NK-92 treated with Interleukin-12 subunit alpha and Interleukin-12 subunit beta, amount 100 ng/mL, for 24 hours (cell line): ENCODE measurements at places on chromosomes 1 and 21.

DNA sequence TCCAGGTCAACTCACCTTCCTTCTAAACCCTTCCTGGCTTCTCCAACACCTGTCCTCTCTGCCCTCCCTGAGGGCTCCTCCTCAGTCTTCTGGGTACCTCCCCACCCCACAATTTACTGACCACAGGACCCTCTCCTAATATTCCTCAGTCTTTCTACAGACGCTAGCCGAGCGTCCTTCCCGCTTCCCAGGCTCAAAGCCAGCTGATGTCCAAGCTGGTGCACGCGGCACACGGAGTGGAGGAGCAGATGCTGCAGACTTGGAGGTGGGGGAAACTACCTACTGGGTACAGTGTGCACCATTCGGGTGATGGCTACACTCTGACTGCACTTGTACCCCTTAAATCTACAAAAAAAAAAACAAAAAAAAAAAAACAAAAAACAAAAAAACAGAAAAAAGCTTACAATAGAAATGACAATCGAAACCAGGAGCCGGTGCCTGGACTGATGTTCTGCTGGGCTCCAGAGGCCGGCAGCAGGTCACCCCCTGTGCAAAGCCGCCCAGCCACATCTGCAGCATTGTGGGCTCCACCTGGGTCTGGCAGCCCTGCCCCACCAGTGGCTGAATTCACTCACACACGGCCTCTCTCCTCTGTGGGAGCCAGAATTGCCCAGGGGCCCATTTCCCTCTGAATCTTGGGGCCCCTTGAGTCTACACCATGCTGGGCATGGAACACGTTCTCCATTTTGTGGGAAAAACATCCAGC, 7.0 kb downstream of the TRIM11 start:
- no peak for DNase-seq

DNA sequence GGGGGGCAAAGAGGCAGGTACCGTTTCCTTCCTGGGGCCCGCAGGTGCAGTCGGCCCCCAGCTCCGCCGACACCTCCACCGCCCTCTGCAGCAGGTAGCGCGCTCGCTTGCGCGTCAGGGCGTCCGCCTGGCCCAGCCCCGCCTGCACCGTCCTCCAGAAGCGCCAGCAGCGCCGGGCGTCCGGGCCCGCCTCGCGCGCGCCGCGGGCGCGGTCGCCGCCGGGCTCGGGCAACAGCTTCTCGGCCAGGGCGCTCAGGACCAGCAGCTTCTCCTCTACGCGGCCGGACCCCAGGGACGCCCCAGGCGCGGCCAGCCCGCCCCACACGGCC, 863 bp downstream of the TARBP1 start:
- peak; percentile 75 for DNase-seq

GRCh38 chr1:173893611-173894010, 23.5 kb downstream of the SERPINC1 start:
- DNase-seq = no peak

DNA sequence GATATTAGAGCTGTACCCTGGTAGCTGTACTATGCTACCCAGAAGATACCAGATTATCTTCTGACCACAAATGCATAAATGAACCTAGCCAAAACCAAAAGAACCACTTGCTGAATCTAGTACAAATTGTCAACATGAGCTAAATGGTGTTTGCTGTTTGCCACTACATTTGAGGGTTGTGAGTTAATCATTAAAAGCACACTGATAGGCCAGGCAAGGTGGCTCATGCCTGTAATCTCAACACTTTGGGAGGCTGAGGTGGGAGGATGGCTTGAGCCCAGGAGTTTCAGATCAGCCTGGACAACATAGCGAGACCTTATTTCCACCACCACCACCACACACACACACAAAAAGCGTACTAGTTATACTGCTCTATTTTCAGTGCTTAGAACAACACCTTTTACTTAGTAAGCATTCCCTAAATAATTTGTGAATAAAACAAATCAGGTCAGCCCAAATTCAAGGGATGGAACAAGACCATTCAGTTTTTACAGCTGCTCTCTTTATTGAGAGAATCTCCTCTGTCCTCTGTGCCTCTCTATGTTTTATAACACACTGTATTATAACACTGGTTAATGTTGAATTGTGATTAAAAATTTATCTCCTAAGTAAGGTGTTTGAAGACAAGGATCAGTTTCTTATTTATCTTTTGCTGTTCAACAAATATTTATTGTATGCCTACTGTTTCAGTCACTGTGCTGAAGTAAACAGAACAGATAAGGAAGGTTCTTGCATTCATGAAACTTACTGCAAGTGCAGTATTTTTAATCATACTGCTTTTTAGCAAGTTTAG, 44.0 kb downstream of the MAGI3 start:
- no peak for DNase-seq

DNA sequence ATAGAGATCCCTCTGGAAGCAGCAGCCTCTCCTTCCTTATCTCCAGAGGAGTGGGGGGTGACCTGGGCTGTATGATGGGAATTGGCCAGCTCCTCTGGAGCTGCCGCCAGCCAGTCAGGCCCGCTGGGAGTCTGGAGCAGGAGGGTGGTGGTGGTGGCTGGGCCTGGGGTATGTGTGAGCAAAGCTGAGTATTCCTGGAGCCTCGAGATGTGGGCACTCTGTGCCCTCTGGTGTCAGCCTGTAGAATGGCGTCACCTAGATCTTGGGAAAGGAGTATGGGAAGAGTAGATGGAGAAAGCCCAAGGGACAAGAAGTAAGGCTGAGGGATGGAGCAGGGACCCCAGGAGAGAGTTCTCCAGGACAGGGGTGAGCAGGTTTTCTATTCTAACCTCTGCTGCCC, 16.0 kb downstream of the VANGL2 start:
- no peak for DNase-seq

DNA sequence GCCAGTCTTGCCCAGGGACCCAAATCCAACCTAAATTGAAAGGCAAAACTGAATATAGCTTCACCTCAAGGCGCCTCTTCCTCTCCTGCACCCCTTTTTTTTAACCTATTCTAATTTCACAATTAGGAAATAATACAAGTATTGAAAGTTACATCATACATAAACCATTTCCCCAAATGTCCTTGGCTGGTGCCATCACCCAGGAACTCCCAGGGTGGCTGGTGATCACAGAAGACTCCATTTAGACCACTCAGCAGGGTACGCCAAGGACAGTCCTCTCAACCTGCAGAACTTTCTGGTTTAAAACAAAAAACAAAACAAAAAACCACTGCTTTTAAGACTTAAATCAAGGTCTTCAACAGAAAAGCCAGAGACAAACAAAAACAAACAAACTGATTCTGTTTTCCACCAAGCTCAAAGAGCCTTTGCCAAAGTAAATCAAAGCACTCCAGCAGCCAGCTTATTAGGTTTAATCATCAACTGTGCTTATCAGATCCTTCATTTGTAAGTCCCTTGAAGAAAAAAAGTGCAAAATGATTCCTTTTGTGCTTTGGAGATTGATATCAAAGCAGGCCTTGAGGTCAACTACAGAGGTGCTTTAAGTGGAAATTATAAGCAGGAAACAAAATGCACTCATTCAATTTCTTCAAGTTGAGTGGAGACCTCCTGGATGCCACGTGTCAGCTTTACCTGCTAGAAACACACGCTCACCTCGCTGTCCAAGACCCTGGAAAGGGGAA, 113.0 kb downstream of the ETS2 start:
- no peak for DNase-seq
